NCI-H524 (cell line): ENCODE measurements at places on chromosomes 1 and 21.

DNA sequence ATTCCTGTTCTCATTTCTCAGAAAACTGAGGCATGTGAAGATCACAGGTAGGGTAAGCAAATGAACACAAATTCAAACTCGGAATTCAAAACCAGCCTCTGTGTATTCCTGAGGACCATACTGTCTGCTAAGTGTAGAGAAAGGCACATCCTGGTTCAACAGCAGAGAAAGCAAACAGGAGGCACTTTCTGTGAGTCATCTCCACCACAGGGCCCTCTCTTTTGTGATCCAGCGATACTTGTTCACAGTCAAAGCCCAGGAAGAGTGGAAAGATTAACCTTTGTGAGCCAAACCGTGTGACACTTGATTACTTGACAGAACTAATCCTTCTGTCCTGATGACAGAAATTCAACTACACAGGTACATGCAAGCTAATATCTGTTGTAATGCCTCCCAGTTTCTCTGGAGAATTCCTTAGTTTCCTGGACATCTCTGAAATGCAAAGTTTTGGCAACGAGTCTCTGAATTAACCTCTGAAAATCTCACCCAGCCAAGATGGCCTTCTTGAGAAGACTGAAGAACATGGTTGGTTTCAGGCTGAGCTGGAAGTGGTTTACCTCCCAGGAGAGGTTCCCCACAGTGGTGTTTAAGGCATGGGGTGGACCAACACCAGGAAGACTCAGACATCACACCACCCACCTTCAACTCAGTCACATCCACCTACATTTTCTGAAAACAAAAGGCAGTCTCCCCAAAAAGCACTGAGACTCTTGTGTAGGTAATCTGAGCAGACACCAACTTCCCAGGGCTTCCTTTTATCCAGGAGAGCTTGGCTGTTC lies 98.2 kb upstream of the ERG start:
- no peak for DNase-seq

- DNase-seq, result no peak
Observed at GRCh38 chr1:199272139-199272544, 633.3 kb downstream of the PTPRC start.

- no peak for DNase-seq
Observed at GRCh38 chr1:57966751-57967406, 543.0 kb upstream of the DAB1 start.

GRCh38 chr1:23632479-23633160 lies 59.0 kb upstream of the RPL11 start:
- DNase-seq, result no peak

GRCh38 chr1:225754940-225755641 lies 22.5 kb upstream of the SRP9 start:
- no peak for DNase-seq

GRCh38 chr1:32353886-32354570 lies 8.3 kb downstream of the FAM229A start:
- no peak for DNase-seq

- peak; percentile 63 for DNase-seq
Observed at GRCh38 chr1:174262349-174263241, 103.3 kb downstream of the RABGAP1L start.

GRCh38 chr1:103106426-103107341 lies 1.6 kb downstream of the COL11A1 start:
- DNase-seq, result peak; percentile 63

GRCh38 chr1:184941735-184942134 lies 32.6 kb downstream of the NIBAN1 start:
- DNase-seq, result no peak

DNA sequence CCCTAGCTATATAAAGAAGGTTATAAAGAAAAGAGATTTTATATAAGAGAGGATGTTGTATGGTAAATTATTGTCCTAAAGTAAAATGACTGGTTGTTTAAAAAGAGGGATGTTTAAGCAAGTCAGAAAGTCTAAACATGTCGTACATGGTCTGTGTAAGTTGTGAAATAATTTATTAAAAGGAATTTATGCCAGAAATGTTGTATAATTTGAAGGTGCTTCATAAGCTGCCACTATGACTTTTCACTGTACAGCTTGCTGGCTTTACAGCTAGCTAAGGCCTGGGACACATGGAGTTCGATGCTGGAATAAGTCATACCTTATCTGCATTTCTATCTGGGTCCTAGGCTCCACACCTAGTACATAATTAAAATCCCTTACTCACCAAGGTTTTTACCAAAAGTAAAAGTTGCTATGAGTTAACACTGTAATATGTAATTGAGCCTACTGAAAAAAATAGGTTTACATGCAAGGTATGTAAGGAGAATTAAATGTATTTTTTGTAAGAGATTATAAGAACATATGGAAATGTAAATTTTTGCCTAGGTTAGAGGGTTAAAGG lies 59.0 kb upstream of the EDEM3 start:
- DNase-seq, result no peak

DNA sequence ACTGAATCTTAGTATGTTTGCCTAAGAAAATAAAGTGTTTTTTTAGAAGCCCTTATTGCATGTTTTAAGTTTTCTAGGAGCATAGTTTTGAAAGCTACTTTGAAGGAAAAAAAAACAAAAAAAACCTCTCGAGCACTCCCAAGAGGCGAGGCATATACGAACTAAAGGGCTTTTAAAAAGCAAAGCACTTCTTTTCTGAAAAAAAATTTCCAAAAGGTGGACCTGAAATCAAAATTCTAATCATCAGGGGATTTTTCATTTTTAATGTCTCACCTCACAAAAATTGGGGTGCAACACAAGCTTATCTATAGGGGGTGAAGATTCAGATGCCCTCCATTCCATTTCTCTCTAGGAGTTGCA lies 594 bp downstream of the GLMN start:
- no peak for DNase-seq

GRCh38 chr1:64378826-64379225 lies 91.1 kb upstream of the CACHD1 start:
- DNase-seq, result no peak

- no peak for DNase-seq
Observed at GRCh38 chr1:160127865-160128523, 12.4 kb downstream of the ATP1A2 start.

DNA sequence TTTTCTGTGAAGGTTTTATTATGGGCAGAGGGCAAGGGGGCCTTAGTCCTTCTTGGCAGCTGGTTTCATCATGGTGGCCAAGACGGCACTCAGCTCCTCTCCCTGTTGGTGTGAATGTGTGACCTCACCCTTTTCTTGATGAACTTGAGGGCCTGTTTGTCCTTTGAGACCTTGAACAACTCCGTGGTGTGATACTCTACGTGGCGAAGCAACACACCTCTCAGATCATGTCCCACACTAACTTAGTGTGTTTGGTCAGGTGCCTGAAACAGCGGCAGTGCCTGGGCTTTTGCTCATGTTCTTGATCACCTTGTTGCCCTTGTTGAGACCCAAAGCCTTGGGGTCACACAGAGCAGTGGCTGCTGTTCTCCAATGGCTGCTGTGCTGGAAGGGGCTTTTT lies 13.4 kb downstream of the L1TD1 start:
- no peak for DNase-seq

DNA sequence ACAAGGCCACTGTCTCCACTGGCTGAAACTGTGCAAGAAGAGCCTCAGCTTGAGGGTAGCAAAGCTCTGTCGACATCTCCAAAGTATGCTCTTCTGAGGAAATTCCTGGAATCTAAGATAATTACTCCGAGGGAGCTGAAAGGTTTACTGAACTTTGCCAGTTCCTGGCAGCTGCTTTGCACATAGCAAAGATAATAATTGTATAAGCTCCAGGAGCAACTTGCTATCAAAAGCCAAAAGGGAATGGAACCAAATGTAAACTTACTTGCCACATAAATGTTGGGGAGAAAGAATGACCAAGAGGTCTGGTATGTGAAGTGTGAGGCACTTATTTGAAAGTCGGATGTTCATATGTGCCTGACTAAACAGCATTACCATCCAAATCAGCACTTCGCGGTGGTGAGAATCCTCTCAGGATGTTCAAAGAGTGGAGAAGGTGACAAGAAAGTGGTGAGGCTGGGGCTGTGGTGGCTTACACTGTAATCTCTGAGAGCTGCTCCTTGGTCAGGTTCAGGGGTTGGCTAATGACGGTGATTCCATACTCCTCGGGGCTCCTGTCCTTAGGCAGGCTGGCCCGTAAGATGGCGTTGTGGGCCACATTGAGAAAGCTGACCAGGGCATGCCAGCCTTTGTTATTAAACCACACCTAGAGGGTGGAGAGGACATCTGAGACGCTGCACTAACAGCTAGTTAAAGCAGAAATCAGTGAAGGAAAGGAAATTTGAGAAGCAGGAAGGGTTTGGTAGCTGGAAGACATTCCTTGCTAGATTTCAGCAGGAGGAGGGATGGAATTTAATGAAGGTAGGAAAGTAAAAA lies 100.0 kb downstream of the ABCA4 start:
- DNase-seq, result no peak

DNA sequence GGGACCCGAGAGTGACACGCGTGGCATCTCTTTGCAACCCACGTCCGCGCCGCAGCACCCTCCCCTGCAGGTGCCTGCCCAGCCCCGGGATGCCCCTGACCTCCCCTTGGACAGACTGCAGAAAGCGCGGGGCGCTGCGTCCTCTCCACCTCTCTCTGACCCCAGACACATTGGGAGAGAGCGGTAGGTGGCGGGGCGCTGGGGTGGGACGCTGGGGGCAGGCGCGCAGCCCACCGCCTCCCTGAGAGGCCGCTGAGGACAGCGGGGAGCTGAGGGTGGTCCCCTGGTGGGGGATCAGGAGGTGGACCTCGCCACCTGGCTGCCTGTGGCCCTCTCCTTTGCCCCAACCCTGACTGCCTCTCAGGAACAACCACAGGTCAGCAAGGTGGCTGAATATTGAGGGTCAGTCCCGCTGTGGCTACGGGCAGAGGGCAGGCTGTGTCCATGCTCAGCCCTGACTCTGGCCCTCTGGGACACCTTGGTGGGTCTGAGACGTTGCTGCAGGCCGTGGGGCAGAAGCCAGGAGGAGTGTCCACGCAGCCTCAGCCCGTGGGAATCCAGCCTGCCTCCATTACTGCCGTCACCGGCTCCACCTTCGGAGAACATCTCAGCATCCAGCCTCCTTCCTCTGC lies 761 bp upstream of the UBE2J2 start:
- no peak for DNase-seq

GRCh38 chr1:236608930-236609726 lies 4.8 kb upstream of the HEATR1 start:
- DNase-seq, result peak; percentile 32

GRCh38 chr1:194372266-194372665 lies 1185.9 kb upstream of the B3GALT2 start:
- no peak for DNase-seq

- no peak for DNase-seq
Observed at GRCh38 chr1:17665950-17666720, 89.0 kb upstream of the ACTL8 start.

DNA sequence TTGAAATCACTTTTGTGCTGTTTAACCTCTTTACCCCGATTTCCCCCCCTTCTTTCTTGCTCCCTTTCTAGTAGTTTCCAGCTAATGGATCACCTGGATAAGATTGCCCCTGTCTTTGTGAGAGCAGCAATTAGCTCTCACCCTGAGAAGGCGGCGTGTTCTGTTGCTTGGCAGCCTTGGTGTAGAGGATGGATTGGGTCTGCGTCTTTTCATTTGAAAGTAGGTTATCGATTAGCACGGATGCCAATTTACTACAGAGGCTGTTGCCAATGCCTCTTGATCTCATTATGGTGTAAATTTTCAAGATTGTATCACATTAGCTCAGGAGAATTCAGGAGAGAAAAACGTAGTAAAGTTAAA lies 26.4 kb downstream of the KIF26B start:
- DNase-seq, result no peak

- no peak for DNase-seq
Observed at GRCh38 chr1:32729254-32730046, 26.9 kb upstream of the SYNC start.

DNA sequence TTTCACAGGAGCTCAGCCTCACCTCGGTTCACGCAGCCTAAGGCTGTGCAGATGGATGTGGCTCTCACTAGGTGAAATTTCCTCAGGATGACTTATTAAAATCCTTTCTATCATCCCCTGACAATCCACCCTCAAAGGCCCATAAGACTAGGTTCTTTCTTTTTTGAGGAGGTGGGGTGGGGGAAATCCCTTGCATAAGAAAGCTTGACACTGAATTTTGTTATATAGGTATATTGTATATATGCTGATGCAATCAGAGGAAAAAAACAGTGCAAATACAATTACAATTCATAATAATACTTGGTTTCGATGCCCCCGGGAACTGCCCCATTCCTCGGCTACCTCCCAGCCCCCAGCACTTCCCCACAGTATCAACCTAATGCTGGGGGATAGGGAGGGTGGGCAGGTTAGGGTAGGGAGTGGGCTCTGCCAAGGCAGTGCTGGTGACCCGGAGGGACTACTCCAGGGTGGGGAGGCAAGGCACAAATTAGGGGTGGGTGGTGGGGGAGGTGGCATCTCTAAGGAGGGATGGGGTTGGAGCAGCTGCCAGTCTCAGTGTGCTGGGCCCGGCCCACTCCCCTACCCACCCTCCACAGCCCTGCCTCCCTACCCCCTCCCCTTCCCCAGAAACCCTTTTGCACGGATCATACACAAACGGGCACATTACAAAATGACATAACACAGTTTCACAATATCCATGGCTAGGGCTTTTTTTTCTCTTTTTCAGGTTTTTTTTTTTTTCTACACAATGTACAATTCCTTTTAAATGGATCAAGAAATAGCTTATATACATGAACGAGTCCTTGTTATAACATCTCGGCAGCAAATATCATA lies 30.9 kb downstream of the SLC27A3 start:
- DNase-seq, result no peak

DNA sequence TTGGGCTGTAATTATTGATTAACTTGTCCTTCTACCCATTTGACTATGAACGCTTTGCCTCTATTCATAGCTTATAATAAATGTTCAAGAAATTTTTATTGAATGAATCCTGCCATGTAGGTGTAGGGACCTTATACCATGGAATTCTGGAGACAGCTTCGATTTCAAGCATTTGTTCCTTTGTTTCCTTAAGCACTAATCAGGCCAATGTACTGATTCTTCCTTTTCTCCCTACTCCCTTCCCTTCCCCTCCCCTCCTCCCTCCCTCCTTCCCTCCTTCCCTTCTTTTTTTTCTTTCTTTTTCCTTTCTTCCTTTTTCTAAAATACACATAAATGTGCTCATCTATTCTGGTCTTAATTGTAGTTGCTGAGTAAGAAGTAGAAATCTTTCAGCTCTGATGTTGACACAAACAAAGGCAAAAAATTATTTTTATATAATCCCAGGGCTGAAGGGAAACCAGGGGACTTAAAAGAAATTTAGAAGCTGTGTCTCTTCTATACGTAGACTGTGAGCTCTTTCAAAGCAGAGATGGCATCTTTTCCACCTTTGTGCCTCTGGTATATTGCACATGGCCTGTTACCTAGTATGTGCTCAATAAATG lies 24.9 kb upstream of the DNM3 start:
- no peak for DNase-seq

- DNase-seq, result no peak
Observed at GRCh38 chr1:226702318-226702956, 36.6 kb downstream of the ITPKB start.

- DNase-seq, result no peak
Observed at GRCh38 chr1:178818416-178818815, 52.5 kb downstream of the ANGPTL1 start.

DNA sequence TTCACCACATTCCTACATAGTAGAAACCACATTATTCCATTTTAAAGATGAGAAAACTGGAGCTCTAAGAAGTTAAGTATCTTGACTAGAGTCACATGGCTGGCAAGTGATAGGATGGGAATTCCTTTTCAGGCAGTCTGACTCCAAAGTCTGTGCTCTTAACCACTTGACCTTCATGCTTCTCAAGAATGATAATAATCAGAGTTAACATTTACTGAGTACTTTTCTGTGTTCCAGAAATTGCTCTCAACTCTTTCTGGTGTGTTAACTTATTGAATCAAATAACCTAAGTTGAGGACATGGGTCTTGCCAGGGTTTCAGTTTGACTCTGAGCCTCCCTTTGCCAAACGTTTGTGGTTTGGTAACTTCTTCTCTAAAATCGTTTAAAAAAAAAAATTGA lies 169.4 kb downstream of the RASAL2 start:
- no peak for DNase-seq
